ENCODE measurements at places on chromosomes 4 and X. TPM values are rescaled to one million over a fixed set of nuclear protein-coding genes. Genes with fewer than 3 reads are reported as not detected.

GRCh38 chr4:23911675-23912455 lies 22.0 kb upstream of the PPARGC1A start:
- no peak for DNase-seq

DNA sequence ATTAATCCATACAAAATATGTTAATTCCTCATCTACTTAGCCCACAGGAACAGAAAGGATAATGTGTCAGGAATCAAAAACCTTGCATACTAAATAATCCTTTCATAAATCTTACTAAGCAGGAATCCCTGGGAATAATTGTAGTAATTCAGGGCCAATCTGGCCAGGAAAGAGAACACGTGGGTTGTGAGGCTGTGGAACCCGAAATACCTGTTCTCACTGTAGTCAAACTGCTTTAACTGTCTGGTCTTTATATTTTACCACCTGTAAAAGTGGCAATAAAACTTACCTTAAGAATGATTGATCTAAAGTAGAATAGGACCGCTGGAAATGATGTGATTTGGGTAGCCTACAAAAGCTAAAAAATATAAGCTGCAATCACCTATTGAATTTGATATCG lies 1620.9 kb downstream of the STIM2 start:
- no peak for DNase-seq

- no peak for DNase-seq
Observed at GRCh38 chrX:69320116-69320515, 154.9 kb upstream of the PJA1 start.

DNA sequence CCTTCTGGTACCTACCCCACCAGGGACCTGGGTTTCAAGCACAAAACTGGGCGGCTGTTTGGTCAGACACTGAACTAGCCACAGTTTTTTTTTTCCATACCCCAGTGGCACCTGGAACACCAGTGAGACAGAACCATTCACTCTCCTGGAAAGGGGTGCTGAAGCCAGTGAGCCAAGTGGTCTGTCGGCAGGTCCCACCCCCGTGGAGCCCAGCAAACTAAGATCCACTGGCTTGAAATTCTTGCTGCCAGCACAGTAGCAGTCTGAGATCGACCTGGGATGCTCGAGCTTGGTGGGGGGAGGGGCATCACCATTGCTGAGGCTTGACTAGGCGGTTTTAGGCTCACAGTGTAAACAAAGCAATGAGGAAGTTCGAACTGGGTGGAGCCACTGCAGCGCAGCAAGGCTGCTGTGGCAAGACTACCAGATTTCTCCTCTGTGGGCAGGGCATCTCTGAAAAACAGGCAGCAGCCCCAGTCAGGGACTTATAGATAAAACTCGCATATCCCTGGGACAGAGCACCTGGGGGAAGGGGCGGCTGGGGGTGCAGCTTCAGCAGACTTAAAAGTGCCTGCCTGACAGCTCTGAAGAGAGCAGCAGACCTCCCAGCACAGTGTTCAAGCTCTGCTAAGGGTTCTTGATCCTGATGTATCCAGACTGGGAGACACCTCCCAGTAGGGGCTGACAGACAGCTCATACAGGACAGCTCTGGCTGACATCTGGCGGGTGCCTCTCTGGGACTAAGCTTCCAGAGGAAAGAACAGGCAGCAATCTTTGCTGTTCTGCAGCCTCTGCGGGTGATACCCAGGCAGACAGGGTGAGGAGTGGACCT lies 223.0 kb downstream of the COX18 start:
- no peak for DNase-seq

NSUN7 gene
- 0.09 TPM for total RNA-seq

Measured in activated T-helper 2 cell treated with anti-CD3 and anti-CD28 coated beads, Interferon-gamma antibody, Interleukin-2, Interleukin-4, amounts not matched to agents 10 μg/mL and 5 μg/mL and 100 μg/mL, durations not matched to agents 14 hours and 24 hours and 36 hours (primary cell).